ENCODE measurements at places on chromosomes 7 and 10.

DNA sequence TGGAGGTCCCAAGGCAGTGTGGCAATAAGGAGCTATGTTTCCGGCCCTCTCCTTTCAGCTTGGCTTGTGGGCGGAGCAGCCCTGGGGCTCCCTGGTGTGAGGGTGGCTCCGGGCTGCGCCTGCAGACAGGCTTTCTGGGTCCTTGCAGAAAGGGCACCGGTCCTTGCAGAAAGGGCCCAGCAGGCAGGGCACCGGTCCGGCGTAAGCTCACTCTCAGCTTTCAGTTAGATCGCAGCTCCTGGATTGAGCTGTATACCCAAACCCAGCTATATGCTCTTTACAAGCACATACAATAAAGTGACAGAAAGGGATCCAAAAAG lies 293.8 kb upstream of the SHH start:
- no peak for DNase-seq

DNA sequence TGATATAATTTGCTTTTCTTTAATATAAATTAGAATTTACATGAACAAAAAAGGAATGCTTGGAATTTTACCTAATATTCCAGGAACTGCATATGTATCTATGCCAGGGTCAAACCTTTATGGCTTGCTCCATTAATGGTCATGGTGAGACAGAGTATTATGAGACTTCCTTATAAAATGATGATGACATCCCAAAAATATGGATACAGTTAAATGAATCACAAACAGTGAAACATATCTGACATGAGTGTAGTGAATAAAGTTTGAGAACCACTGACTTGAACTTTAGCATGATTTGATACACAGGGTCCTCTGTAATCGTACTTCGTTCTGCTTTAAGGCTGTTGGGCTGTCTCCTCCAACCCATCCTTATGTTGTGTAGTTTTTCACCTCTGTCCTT lies 51.8 kb downstream of the MARCHF5 start:
- DNase-seq, result no peak

DNA sequence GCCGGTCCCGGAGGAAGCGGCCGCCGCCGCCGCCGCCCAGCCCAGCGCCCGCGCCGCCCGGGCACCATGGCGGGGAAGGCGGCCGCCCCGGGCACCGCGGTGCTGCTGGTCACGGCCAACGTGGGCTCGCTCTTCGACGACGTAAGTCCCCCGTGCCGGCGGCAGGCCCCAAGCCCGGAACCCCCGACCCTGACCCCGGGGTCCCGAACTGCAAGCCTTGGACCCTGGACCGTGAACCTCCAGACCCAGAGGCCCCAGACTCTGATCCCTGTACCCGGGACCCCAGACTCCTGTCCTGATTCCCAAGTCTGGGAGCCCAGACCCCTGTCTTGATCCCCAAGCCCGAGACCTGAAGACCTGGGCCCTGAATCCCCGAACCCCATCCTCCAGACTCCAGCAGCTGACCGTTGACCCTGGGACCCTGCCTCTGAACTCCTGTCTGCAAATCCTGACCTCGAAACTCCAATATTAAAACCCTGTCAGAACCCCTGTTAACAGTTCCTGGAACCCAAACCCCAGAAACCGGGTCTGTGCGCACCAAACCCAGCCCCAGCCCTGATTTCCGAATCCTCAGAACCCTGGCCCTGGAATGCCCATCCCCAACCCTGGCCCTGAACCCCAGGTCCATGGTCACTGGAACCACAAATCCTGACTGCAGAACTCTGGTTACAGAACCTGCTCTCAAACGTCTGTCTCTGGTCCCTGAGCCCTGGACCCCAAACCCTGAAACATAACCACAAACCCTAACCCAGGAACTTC lies 623 bp downstream of the INPP5A start:
- DNase-seq, result no peak

DNA sequence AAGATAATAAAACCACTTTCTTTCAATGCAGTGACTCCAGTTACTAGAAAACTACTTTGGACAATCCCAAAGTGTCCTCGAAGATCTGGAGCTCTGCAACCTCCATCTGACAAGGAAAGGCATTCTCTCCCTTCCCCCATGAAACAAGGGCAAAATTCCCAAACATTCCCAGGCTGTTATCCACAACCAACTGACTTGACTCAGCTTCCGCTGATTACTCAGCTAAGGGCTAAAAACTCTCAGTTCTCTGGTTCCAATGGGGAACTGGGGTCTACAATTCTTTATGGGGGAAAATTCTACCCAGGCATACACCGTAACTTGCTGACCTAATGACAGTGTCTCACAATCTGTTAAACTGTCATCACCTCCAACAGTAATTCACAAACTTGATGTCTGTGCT lies 48.4 kb downstream of the SFMBT2 start:
- DNase-seq, result no peak

- no peak for DNase-seq
Measured at GRCh38 chr10:112313234-112313633, 30.0 kb downstream of the TECTB start.

- no peak for DNase-seq
Measured at GRCh38 chr10:77358656-77359055, 279.0 kb downstream of the KCNMA1 start.

- DNase-seq, result no peak
Measured at GRCh38 chr7:151507806-151508205, 11.9 kb downstream of the RHEB start.

- no peak for DNase-seq
Measured at GRCh38 chr7:32075612-32076011, 5.4 kb upstream of the PDE1C start.

GRCh38 chr7:155495440-155496248 lies 37.7 kb downstream of the EN2 start:
- no peak for DNase-seq

DNA sequence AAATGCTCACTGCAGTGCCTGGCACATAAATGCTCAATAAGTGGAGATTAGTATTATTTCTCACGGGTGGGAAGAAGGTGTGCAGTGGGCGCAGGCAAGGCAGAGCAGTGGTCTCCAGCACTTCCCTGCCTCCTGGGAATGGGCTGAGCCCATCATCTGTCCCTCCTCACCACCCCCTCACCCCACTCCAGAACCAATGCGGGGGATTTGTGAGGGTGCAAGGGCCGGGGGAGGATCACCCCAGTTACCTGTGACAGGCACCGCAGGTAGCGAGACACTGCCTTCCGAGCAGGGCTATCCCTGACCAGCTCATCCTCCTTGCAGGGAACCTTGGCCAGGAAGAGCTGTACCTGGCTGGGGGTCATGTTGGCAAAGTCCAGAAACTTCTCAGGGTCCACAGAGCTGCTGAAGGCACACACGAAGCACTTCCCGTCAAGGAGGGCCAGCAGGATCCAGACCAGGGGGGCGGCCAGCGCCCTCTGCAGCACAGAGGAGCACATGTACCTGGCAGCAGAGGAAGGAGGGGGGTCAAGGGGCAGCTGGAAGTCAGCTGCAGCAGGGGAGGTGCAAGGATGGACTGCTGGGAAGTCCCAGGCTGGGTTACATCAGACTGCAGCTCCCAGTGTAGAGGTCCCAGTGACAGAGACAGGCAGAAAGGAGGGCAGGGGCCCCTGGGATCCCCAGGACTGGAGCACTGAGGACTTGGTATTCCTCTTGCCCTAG lies 2.8 kb downstream of the CALHM3 start:
- no peak for DNase-seq

- DNase-seq, result no peak
Measured at GRCh38 chr10:43844221-43844620, 195.5 kb upstream of the ZNF32 start.

DNA sequence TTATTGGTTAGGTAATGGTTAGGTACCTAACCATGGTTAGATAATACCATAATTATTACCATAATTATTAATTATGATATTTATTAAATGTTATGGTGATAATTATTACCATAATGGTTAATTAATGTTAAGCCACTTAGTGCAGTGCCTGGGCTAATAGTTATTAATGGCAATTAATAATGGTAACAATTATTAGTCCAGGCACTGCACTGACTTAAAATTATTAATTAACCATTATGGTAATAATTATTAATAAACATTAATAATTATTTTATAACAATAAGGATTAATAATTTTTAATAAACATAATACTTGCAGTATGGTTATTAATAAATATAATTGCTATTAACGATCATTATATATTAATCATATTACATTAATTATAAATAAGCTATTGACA lies 604.0 kb downstream of the CALN1 start:
- no peak for DNase-seq

GRCh38 chr7:22142572-22142971 lies 196.9 kb upstream of the CDCA7L start:
- no peak for DNase-seq

DNA sequence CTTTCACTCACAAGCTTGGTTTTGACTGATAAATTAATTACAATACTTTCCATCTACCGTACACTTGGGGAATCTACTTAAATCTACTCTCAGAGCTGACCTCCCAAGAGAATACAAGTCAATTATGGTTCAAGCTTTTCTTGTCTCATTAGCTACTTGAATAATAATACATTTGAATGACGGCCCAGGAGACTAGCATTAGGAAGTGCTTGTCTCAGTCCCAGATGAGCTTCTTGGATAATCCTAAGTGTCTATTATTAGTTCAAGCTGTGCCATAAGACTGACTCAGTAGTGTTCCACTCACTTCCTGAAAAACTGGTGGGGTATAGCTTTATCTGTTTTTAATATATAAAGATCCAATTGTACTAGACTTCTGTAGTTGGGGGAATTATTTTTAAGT lies 100.2 kb downstream of the GNAT3 start:
- DNase-seq, result no peak

- DNase-seq, result no peak
Measured at GRCh38 chr10:44516891-44517290, 132.0 kb upstream of the CXCL12 start.

DNA sequence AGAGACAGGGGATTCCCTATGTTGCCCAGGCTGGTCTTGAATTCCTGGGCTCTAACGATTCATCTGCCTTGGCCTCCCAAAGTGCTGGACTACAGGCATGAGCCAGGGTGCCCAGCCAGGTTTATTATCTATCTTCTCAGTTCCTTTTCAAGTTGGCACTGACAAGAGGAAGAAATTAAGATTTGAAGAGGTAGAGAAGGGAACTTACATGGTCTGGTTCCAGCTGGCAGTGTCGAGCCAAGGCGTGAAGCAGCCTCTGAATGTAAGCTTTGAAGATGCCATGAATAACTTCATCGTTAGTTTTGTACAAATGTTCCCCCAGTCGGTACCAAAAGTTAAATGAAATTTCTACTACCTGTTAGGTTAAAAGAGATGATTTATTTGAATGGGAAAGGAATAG lies 57.7 kb downstream of the TNPO3 start:
- no peak for DNase-seq

- DNase-seq, result no peak
Measured at GRCh38 chr10:121187391-121187790, 336.2 kb downstream of the WDR11 start.

DNA sequence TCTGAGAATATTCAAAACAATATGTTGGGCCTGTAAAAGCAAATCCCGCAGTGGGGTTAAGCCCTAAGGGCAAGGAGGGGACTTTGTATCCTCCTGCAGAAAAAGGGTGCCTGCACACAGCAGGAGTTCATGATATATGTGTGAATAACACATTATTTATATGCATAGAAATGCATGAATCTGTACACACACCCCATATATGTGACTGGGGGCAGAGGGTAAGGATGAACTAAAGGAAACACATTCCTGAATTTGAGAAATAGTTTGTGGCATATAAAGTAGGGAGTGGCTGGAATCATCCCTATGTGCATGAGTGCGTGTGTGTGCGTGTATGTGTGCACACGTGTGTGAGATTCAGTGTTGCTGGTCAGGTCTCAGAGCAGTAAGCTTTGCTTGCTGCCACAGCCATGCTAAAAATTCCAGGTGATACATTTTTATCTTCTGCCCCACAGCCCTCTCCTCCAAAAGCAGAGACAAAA lies 18.9 kb downstream of the ENO4 start:
- DNase-seq, result no peak

GRCh38 chr7:37908221-37908788 lies 8.3 kb downstream of the SFRP4 start:
- no peak for DNase-seq

- no peak for DNase-seq
Measured at GRCh38 chr10:30759423-30759822, 129.9 kb upstream of the LYZL2 start.

DNA sequence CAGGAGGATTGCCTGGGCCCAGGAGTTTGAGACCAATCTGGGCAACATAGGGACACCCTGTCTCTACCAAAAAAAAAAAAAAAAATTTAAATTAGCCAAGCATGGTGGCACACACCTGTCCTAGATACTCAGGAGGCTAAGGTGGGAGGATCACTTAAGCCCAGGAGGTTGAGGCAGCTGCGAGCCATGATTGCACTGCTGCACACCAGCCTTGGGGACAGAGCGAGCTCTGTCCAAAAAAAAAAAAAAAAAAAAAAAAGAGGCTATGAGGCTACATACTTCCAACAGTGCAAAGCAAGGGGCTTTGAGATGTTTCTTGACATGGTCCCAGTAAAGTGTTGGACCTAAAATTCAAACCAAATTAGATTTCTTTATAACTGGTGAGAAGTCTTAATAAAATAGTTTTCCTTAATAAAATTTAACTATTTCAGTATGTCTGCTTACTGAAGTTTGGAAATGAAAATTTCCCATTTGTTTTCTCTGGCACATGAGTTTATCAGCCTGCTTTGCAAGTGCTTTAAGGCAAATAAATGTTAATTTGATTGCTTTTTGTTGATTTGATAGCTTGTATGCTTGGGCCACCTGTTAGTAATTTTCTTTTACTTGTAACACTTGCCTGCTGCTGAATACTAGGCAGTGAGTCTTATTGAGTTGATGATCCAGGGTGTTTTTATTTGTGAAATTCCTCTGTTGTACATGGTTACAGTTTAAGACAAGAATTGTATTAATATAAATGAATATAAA lies 16.1 kb downstream of the CALU start:
- no peak for DNase-seq

DNA sequence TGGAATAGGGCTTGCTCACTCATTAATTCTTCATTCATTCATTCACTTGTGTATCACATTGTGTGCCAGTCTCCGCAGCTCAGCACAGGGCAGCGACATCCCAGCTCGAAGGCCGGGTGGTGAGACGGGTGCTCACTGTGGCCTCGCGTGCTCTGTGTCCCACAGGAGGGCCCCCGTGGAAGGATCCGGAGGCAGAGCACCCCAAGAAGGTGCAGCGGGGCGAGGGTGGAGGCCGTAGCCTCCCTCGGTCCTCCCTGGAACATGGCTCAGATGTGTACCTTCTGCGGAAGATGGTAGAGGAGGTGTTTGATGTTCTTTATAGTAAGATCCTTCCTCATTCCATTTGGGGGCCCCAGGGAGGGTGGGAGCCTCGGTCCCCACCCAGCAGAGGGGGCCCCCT lies 61.6 kb downstream of the GTF2IRD1 start:
- no peak for DNase-seq

- DNase-seq, result no peak
Measured at GRCh38 chr10:50510517-50511473, 113.0 kb downstream of the SGMS1 start.

GRCh38 chr7:35556515-35557471 lies 138.1 kb downstream of the HERPUD2 start:
- DNase-seq, result no peak

- DNase-seq, result no peak
Measured at GRCh38 chr10:2225609-2226008, 488.3 kb upstream of the ADARB2 start.
